ENCODE measurements at places on chromosomes 4 and X. TPM values are rescaled to one million over a fixed set of nuclear protein-coding genes. Genes with fewer than 3 reads are reported as not detected.

Gene EREG
- total RNA-seq = 18.5 TPM

Gene FGFR3
- total RNA-seq = 1.9 TPM

Gene NAT8L
- 8.6 TPM for total RNA-seq

Gene TADA2B
- 14.9 TPM for total RNA-seq

Gene MAGEC3
- total RNA-seq = not detected

Gene USP51
- 0.54 TPM for total RNA-seq

Gene VCX3A
- not detected for total RNA-seq

Gene GAR1
- total RNA-seq = 43.3 TPM

Gene SCML1
- total RNA-seq = 7.4 TPM

Gene FRG2
- not detected for total RNA-seq

Gene MFAP3L
- 3.9 TPM for total RNA-seq

Gene VCX2
- total RNA-seq = not detected

Gene CT45A3
- total RNA-seq = not detected

Gene PPARGC1A
- 0.10 TPM for total RNA-seq

Gene BOD1L1
- total RNA-seq = 13.4 TPM

Gene USP17L10
- total RNA-seq = not detected

Gene ANXA5
- total RNA-seq = 569 TPM

Gene SSX2B
- not detected for total RNA-seq

Gene SPANXB1
- 2.5 TPM for total RNA-seq

Gene SCARB2
- total RNA-seq = 52.4 TPM

Gene TREX2
- 1.5 TPM for total RNA-seq

Gene CT83
- total RNA-seq = not detected

Gene HSFX4
- total RNA-seq = not detected

Gene ZNF280C
- 2.9 TPM for total RNA-seq

Gene SLC34A2
- 0.06 TPM for total RNA-seq

Gene HS3ST1
- 0.59 TPM for total RNA-seq

Gene ARHGAP36
- not detected for total RNA-seq

Gene IL2
- not detected for total RNA-seq

Gene PABPC4L
- total RNA-seq = 0.05 TPM

Gene MAGEA1
- total RNA-seq = 0.13 TPM

Gene RRH
- not detected for total RNA-seq

Gene SPANXN4
- not detected for total RNA-seq

Gene BANK1
- total RNA-seq = 1.3 TPM

Gene CTPS2
- 9.9 TPM for total RNA-seq

Gene ZIC3
- not detected for total RNA-seq
